ENCODE measurements at places on chromosomes 4 and X. TPM values are rescaled to one million over a fixed set of nuclear protein-coding genes. Genes with fewer than 3 reads are reported as not detected.

Gene BCOR
- 26.7 TPM for total RNA-seq

- DNase-seq, result no peak
Observed at GRCh38 chr4:104896660-104897645, 249.7 kb upstream of the TET2 start.

GRCh38 chr4:37542706-37543105, 143.5 kb downstream of the RELL1 start:
- DNase-seq, result no peak

- no peak for DNase-seq
Observed at GRCh38 chrX:37684973-37685372, 618 bp upstream of the XK start.

DNA sequence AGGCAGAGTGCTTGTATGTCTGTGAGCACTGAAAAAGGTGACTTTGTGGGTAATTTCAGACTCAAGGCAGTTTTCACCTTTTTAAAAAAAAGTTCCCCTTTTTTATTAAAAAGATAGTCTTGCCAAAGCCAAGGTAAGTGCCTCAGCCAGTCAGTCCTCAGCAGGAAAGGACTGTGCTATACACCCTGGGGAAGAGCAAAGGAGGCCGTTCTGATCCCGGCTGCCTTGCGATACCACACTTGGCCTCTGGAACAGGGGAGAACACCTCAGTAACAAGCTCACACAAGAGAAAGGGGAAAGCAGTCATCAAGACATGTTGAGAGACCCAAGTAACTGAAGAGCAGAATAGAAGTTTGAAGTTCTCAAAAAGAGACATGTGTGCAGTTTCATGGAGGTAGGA, 541.7 kb downstream of the BCOR start:
- no peak for DNase-seq

DNA sequence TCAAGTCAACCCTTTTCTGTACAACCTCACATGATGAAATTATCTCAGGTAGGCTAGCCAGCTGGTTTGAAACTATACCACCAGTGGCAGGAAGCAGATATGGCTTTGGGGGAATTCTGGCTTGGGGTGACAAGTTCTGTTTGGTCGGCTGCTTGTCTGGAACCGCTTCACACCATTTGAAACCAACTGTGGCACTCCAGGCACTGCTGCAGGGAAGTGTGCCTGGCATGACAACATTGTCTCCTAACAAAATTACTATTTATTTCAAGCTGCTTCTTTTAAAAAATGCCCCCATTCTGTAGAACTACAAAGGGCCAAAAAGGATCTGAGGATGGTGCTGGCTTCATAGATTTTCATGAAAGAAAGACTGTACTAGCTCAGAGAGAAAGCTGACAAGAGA, 37.1 kb upstream of the GPM6B start:
- no peak for DNase-seq

DNA sequence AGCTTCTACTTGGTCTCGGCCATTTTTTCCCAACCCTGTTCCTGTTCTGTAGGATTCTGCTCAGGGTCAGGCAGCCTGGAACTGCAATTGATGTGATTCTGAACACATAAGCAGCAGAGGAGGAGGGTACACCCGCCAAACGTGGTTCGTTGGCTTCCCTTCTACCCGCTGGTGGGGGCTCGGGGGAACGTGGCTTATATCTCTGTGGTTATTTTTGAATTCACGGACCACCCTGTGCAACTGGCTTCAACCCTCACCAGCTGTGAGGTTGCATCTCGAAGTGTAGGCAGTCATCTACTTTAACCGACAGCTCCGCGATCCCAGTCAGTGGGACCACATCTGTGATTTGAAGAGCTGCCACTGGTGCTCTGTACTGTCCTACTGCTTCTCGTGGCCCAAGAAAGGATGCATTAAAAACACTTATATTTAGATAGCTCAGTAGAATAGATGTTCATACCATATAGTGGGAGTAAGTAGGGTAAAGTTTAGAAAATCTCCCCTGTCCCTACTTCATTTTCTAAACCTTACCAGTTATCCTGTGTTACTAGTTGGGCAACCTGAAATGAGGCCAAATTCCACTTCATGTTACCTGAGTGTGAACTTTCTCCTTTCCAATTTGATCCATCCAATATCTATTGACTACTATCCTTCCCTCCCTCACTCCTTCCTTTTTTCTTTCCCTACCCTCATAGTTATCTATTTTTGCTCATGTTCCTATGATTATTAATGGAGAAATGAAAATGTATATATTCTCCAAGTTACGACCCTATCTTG, 80.4 kb upstream of the BCOR start:
- DNase-seq, result no peak

DNA sequence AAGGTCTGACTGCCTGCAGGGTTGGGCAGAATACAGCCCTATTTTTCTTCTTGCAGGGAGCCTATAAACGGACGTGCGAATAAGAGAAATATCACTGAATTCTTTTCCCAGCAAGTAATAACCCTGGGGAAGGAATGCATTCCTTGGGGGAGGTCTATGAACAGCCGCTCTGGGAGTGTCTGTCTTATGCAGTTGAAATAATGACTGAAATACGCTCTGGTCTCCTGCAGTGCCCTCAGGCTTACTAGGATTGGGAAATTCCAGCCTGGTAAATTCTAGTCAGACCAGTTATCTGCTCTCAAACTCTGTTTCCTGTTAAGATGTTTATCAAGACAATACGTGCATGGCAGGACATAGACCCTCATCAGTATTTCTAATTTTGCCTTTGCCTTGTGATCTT, 72.1 kb upstream of the FAM241A start:
- DNase-seq, result no peak

- no peak for DNase-seq
Observed at GRCh38 chr4:148926276-148927260, 484.4 kb upstream of the NR3C2 start.

DNA sequence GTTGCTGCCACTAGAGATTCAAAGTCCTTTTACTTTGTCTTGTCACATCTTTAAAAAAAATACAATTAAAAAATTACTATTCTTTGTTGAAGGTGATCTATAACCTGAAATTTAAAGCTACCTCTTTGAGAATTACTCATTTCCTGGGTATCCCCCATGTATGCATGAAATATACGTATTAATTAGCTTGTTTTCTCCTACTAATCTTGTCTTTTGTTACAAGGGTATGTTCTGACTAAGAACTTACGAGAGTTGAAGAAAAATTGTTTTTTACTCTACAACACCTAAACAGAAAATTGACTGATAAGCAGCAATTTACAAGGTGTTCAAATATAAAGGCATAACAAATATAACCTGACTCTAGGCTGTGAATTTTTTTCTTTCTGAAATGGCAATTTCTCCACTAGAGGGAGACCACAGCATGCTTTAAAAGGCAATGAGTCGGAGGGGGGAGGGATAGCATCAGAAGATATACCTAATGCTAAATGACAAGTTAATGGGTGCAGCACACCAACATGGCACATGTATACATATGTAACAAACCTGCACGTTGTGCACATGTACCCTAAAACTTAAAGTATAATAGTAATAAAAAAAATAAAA, 249.6 kb downstream of the OPHN1 start:
- DNase-seq, result no peak

- no peak for DNase-seq
Observed at GRCh38 chr4:75745161-75745560, 20.8 kb downstream of the USO1 start.

All from ascending aorta (tissue), 2 donors.